ENCODE measurements at places on chromosomes 3 and 15.

GRCh38 chr3:175546115-175546514 lies 687.0 kb downstream of the NAALADL2 start:
- no peak for DNase-seq
- H3K27ac ChIP-seq: no peak overlapping the region
- no peaks in the 10 kb centered on the region for H3K4me1 ChIP-seq
- H3K36me3 ChIP-seq: no peaks in the 10 kb centered on the region
- H3K4me3 ChIP-seq: no peak overlapping the region
- H3K27me3 ChIP-seq: peaks cover 2% of the 10 kb centered on the region

DNA sequence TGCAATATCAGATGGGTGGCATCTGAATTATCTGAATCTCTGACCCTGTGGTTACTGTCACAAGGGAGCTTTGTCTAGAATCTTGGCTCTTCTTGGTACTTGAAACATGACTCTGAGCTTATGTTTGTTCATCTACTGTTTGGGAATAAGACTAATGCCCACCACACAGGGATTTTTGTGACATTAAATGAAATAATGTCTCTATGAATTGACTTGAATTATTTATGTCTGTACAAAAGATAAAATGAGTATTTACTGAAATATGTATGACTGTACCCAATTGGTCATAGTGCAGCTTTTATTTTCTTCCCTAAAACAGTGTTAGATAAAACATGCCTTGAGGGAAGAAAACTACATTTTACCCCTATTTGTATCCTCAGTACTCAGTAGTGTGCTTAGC lies 87.9 kb upstream of the ZPLD1 start:
- H3K27ac ChIP-seq: no peak overlapping the region
- H3K36me3 ChIP-seq: no peaks in the 10 kb centered on the region
- peaks cover 4% of the 10 kb centered on the region for H3K27me3 ChIP-seq
- DNase-seq: no peak
- H3K4me3 ChIP-seq: no peak overlapping the region
- peaks cover 4% of the 10 kb centered on the region for H3K4me1 ChIP-seq

DNA sequence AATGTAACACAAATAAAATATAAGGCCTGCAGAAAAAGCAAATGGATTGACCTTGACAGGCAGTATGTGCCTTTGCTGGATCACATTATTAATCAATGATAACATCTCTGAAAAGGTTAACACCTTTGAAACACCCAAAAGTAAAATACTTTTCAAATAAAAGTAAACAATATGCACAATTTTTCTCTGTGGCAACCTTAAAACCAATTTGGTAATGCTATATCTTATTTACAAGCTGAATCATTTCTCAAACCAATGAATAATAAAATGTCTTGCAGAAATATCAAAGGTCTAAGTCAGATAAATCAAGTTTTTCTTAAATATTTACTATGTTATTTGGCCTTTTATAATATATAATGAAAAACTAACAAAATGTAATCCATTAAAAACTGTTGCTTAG lies 1018.7 kb downstream of the ROBO1 start:
- no peak for DNase-seq
- H3K4me3 ChIP-seq: no peak overlapping the region
- H3K4me1 ChIP-seq: peaks cover 3% of the 10 kb centered on the region
- no peak overlapping the region for H3K27ac ChIP-seq
- peaks cover 32% of the 10 kb centered on the region for H3K36me3 ChIP-seq
- H3K27me3 ChIP-seq: no peaks in the 10 kb centered on the region

DNA sequence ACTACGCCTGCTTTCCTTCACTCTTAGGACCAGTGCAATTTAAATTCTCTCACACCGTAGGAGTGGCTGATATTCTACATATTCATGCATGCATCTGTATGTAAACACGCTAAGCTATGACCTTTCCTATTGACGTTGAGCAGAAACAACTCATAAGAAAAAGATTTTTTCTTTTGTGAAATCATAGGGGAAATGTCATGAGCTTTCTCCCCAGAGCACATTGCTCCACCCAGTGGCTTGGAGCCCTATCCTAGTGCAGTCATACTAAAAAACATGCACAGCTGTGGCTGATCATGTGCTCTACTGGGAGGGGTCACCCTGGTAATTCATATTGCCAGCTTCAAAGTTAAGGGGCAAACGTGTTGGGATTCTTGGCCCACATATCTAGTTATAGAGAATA lies 1.8 kb upstream of the MESD start:
- peaks cover 8% of the 10 kb centered on the region for H3K27me3 ChIP-seq
- peaks cover 23% of the 10 kb centered on the region for H3K4me1 ChIP-seq
- no peak for DNase-seq
- peaks cover 7% of the 10 kb centered on the region for H3K36me3 ChIP-seq
- H3K4me3 ChIP-seq: no peak overlapping the region

DNA sequence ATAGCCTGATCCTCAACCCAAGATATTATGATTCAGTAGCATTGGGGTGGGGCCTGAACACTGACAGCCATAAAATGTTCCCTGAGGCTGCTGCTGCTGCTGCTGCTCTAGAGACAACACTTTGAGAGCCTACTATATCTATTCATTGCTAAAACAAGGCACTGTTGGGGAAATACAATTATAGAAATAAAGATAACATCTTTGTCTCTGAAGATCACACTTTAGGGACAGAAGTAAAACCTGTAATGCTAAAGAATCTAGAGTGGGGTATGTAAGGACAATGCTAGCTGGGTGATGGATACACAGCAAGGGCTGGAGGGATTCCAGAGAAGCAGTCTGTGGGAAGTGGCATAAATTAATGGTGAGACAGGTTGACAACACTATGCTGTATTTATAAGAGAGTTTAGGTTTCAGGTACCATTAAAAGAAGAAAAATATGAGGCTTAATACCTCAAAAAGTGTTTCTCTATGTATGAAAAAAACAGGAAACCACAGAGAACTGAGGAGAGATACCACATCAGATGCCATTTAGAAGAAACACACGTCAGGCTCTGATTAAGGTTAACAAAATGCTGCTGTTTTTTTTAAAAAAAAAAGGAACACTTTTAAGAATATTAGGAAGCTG lies 115.9 kb downstream of the CBLB start:
- H3K27ac ChIP-seq: peak overlapping the region; percentile 74
- H3K4me1 ChIP-seq: peaks cover 16% of the 10 kb centered on the region
- H3K36me3 ChIP-seq: peaks cover 10% of the 10 kb centered on the region
- H3K27me3 ChIP-seq: no peaks in the 10 kb centered on the region

DNA sequence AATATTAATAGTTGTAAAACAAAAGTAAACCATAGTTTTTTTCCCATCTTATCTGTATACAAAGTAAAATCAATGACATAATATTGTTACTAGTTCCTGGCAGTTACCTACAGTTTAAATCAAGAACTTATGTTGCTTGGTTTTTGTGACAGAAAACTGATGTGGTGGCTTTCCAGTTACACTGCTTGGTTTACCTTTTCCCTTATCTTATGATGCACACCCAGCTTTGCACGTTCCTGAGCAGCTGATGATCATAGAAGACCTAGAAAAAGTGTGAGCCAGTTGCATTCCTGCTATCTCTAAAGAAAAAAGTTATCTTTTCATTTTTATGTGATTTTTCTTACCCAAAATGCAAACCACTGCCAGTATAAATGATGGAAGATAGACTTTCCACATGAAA lies 36.4 kb upstream of the LAMP3 start:
- peaks cover 5% of the 10 kb centered on the region for H3K4me1 ChIP-seq
- H3K4me3 ChIP-seq: no peak overlapping the region
- peaks cover 2% of the 10 kb centered on the region for H3K27me3 ChIP-seq
- no peak for DNase-seq

DNA sequence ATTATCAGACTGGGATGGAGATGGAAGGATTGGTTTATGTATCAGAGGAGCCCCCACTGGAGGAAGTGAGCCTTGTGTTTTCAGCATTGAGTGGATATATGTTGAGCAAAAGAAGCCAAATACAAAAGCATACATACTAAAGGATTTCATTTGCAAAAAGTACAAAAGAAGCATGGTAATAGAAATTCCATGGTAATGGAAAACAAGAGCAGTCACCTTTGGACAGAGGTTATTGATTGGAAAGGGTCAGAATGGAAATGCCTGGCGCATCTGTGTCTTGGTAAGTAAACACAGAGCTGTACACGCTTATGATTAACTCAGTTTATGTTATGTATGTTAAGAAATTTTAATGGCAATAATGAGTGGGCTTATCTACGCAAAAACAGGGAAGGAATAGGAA lies 72.7 kb downstream of the DHX36 start:
- H3K36me3 ChIP-seq: peaks cover 44% of the 10 kb centered on the region
- H3K4me3 ChIP-seq: no peak overlapping the region
- H3K4me1 ChIP-seq: peaks cover 27% of the 10 kb centered on the region
- H3K27ac ChIP-seq: no peak overlapping the region
- H3K27me3 ChIP-seq: no peaks in the 10 kb centered on the region
- no peak for DNase-seq

- no peak for DNase-seq
- H3K27me3 ChIP-seq: peaks cover 2% of the 10 kb centered on the region
- H3K36me3 ChIP-seq: peaks cover 98% of the 10 kb centered on the region
- H3K27ac ChIP-seq: no peak overlapping the region
- H3K4me1 ChIP-seq: peaks cover 55% of the 10 kb centered on the region
- H3K4me3 ChIP-seq: no peak overlapping the region
These were observed 156.7 kb upstream of the BHLHE40 start for GRCh38 chr3:4822568-4822967.

DNA sequence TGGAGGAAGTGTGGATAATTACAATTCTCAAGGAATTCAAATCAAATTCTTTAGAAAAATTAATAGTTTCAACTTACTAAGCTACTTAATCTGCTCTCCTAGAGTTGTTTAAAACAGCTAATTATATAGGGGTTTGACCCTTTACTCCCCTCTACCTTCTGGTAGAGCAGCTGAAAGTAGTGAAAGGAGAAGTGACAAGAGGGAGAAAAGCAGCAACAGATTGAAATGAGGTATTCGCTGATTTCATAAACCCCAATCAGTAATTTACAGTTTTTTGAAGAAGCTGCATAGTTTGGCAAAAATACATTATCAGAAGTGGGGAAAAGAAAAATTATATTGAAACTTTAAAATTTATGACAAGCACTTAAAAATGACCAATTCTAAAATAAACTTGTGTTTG lies 52.8 kb downstream of the ZMAT3 start:
- H3K27ac ChIP-seq: no peak overlapping the region
- no peak overlapping the region for H3K4me3 ChIP-seq
- H3K36me3 ChIP-seq: peaks cover 2% of the 10 kb centered on the region
- no peak for DNase-seq
- H3K27me3 ChIP-seq: no peaks in the 10 kb centered on the region
- H3K4me1 ChIP-seq: peaks cover 5% of the 10 kb centered on the region

GRCh38 chr3:57331078-57331610 lies 38.7 kb upstream of the ASB14 start:
- no peak for DNase-seq
- no peak overlapping the region for H3K27ac ChIP-seq
- peaks cover 3% of the 10 kb centered on the region for H3K27me3 ChIP-seq
- H3K4me3 ChIP-seq: no peak overlapping the region

- DNase-seq: no peak
- H3K4me3 ChIP-seq: no peak overlapping the region
- H3K36me3 ChIP-seq: peaks cover 16% of the 10 kb centered on the region
- peak overlapping the region; percentile 1 for H3K27ac ChIP-seq
- peaks cover 4% of the 10 kb centered on the region for H3K27me3 ChIP-seq
- H3K4me1 ChIP-seq: peaks cover 47% of the 10 kb centered on the region
These were observed 81.4 kb downstream of the ARNT2 start for GRCh38 chr15:80485370-80486164.

- no peaks in the 10 kb centered on the region for H3K27me3 ChIP-seq
- H3K36me3 ChIP-seq: peaks cover 54% of the 10 kb centered on the region
- no peak overlapping the region for H3K4me3 ChIP-seq
- H3K4me1 ChIP-seq: no peaks in the 10 kb centered on the region
These were observed 79.6 kb upstream of the OCA2 start for GRCh38 chr15:28178727-28179126.

DNA sequence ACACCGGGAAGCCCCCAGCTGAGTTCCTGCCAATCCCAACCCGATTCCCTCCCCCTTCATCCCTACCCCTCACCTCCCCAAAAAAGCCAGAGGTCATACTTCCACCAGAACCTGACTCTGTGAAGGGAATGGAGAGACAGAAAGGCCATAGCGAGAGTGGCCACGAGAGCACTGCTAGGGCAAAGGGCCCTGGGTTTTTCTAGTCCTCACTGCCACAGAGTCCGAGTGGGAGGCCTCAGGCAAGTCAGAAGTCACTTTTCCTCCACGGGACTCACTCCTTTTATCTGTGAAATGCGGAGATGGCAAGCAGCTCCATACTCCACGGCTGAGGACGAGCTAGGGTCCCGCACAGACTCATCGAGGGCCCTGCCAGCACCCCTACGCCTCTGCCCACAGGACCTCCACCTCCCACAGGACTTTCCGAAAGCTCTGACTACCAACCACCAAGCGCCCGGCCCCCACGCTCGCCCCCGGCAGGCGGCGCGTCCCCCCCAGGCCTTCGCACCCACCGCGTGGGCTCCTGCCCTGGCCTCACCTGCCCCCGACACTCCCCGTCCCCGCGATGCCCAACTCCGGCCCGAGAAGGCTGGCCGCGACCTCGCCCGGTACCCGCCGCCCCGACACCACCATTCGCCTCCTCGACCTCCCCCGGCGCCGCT lies 792 bp downstream of the ATP13A3 start:
- peak overlapping the region; percentile 64 for H3K27ac ChIP-seq
- peaks cover 16% of the 10 kb centered on the region for H3K36me3 ChIP-seq
- DNase-seq: no peak

DNA sequence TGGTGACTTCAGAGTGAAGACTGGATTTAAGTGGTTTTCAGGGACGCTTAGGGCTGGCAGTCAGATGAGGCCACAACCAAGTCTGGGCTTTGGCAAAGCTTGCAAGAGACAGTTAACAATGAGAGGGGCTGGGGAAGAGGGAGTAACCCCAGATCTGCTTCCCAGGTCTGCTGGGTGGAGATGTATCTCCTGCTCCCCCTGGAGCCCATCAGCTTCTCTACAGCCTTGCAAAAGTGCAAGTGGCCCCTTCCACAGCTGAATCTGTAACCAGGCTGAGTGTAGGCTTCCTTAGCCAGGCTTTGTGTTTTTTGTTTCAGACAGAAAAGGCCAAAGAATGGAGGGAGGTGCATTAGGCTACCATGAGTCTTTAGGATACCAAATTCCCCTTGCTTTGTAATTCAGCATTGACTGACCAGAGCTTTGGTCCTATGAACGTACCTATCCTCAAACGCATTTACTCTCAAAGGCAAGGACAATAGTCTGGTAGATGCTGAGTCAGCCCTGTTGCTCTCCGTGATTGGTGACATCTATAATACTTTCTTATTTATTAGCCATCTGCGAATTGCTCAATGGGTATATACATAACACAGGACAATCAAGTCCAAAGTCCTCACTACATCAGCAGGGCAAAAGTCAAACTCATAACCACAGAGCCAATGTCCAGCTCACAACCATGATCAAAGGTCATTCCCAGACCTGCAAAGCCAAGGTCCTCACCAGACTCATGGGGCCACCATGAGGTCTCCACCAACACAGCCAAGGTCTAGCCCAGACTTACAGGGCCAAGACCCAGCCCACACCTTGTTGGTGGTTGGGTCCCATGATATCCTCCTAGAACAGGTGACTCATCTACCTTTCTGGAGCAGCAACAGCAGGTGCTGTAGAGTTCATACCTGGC lies 17.1 kb downstream of the CCDC13 start:
- no peak overlapping the region for H3K27ac ChIP-seq
- DNase-seq: no peak
- no peak overlapping the region for H3K4me3 ChIP-seq
- no peaks in the 10 kb centered on the region for H3K4me1 ChIP-seq

GRCh38 chr3:132537297-132537696 lies 59.8 kb upstream of the ACKR4 start:
- no peaks in the 10 kb centered on the region for H3K4me1 ChIP-seq
- H3K27me3 ChIP-seq: no peaks in the 10 kb centered on the region
- DNase-seq: no peak

GRCh38 chr3:110324171-110324705 lies 747.4 kb upstream of the NECTIN3 start:
- no peak overlapping the region for H3K27ac ChIP-seq
- no peak for DNase-seq
- H3K4me3 ChIP-seq: no peak overlapping the region
